A549 treated with dexamethasone at 1 μM for 4 hours (cell line): ENCODE measurements at places on chromosomes 3 and 15. TPM values are rescaled to one million over a fixed set of nuclear protein-coding genes. Genes with fewer than 3 reads are reported as not detected.

Gene SOX14
- not detected in 5 replicates for total RNA-seq

Gene ADGRG7
- total RNA-seq: not detected in 5 replicates

Gene TMC3
- not detected in 5 replicates for total RNA-seq

Gene TERC
- total RNA-seq: 0.25 TPM in 1 of 5 replicates, not detected in the others

Gene PATL2
- 0.11 to 0.26 TPM (median 0.18 TPM) in 5 replicates for total RNA-seq

Gene UROC1
- not detected in 5 replicates for total RNA-seq

Gene FRMD5
- 1.8 to 2.3 TPM (median 2.0 TPM) in 5 replicates for total RNA-seq

Gene RASSF1
- total RNA-seq: 15.1 to 17.6 TPM (median 17.2 TPM) in 5 replicates
